ENCODE measurements at places on chromosomes 5 and 9. TPM values are rescaled to one million over a fixed set of nuclear protein-coding genes. Genes with fewer than 3 reads are reported as not detected.

GRCh38 chr9:106072421-106072820 is 378.1 kb downstream of the TMEM38B start:
- DNase-seq: no peak

- DNase-seq: no peak
These were observed 9.1 kb upstream of the XPA start for GRCh38 chr9:97706246-97706645.

DNA sequence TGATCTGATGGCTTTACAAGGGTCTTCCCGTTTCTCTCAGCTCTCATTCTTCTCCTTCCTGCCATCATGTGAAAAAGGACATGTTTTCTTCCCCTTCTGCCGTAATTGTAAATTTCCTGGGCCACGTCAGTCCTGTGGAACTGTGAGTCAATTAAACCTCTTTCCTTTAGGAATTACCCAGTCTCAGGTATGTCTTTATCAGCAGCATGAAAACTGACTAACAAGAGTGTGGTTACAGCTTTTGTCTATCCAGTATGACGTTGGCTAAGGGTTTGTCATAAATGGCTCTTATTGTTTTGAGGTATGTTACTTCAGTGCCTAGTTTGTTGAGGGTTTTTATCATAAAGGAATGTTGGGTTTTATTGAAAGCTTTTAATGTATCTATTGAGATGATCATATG is 501.6 kb downstream of the CAAP1 start:
- DNase-seq: no peak

DNA sequence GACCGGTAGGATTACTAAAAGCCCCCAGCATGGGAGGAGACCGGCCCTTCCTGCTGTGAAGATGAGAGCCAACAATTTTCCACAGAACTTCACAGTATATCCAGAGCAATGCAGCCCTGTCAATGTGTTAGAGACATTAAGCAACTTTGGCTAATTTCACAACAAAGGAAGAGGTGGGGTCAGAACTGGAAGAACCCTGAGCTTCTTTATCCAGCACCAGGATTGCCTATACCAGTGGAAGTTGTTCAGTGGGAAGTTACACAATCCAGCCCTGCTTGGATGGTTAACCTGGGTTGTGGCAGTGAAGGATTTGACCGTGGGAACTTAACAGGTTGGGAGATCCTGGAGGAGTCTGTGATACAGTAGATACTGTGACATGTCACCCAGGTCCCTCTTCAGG is 197.0 kb downstream of the FBN2 start:
- DNase-seq: no peak

DNA sequence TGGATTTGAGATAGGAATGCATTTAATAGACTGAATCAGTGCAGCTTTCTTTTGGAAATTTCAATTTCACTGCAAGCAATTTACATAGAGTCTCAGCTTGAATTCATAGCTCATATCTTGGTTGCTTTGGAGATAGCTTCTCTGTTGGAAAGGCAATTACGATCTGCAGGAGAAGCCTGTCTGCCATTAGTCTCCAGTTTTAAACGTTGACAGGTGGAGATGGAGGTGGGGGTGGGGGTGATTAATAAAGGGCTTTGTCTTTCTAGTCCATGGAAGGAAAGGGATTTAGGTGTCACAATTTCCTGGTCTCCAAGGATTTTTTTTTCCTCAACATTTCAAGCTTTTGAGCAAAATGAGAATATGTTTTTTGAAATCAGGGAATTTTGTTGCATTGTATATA is 184.7 kb downstream of the CARTPT start:
- DNase-seq: no peak

GRCh38 chr9:99044827-99045226 is 60.1 kb upstream of the TGFBR1 start:
- DNase-seq: no peak

The LRRC70 gene
- 0.19 TPM for total RNA-seq

The FBN2 gene
- total RNA-seq: 4.2 TPM

The GARIN3 gene
- total RNA-seq: not detected

The PROB1 gene
- 59.5 TPM for total RNA-seq

The OBP2B gene
- total RNA-seq: not detected

The TMEM252 gene
- total RNA-seq: not detected

The C9orf153 gene
- total RNA-seq: not detected
